ENCODE measurements at places on chromosomes 7 and 10.

GRCh38 chr10:10658172-10658785, 359.4 kb upstream of the CELF2 start:
- DNase-seq, result no peak

- peak; percentile 65 for DNase-seq
Measured at GRCh38 chr10:14327527-14327926, 3.2 kb downstream of the FRMD4A start.

GRCh38 chr10:124394583-124394982, 24.1 kb downstream of the OAT start:
- no peak for DNase-seq

DNA sequence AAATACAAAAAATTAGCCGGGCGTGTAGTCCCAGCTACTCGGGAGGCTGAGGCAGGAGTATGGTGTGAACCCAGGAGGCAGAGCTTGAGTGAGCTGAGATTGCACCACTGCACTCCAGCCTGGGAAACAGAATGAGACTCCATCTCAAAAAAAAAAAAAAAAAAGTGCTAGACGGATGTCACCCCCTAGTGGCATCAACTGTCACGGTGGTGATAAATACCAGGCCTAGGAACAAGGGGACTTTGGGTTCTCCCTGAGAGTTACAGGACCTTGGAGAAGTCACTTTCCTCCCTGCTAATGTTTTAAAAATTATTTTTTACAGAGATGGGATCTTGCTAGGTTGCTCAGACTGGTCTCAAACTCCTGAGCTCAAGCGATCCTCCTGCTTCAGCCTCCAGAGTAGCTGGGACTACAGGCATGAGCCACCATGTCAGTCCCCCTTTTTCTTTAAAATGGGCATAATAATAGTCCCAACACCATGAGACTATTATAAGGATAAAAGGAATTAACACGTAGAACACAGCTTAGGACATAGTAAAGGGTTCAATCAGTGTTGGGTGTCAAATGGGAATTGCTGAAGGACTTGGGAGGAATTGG, 2.6 kb upstream of the TMEM130 start:
- DNase-seq, result no peak

- no peak for DNase-seq
Measured at GRCh38 chr7:121157341-121157751, 168.8 kb downstream of the CPED1 start.

GRCh38 chr7:108073305-108074070, 56.7 kb downstream of the LAMB4 start:
- DNase-seq, result no peak

- DNase-seq, result no peak
Measured at GRCh38 chr7:121352323-121352722, 23.5 kb downstream of the WNT16 start.

- DNase-seq, result no peak
Measured at GRCh38 chr10:127883516-127883915, 9.2 kb downstream of the CLRN3 start.

DNA sequence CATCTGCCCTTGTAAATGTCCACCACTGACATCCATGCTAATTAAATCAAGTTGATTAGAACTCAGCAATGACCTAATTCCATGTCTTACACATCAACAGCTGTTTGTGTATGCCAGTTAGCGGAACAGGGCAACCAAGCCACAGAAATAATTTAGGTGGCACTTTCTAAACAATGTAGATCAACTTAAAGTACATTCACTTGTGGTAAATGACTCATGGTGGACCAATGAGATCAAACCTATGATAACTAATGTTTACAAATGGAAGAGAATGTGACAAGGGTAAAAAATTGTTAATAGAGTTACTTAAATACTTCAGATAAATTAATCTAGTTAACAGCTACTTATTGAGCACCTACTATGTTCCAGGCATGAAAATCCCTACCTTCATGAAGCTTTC, 63.1 kb upstream of the ICA1 start:
- no peak for DNase-seq

DNA sequence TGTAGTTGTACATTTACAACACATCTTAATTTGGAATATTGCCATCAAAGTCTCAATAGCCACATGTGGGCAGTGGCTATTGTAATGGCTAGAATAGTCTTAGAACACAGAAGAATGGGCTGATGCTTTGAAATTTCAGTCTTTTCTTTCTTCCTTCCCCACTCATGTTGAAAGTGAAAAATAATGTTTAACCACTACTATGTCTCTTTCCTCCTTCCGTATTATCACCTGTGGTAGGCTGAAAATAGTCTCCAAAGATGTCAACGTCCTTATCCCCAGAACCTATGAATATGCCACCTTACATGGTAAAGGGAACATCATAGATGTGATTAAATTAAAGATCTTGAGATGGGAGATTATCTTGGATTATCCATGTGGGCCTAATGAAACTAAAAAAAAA, 154.0 kb downstream of the SUGCT start:
- no peak for DNase-seq

DNA sequence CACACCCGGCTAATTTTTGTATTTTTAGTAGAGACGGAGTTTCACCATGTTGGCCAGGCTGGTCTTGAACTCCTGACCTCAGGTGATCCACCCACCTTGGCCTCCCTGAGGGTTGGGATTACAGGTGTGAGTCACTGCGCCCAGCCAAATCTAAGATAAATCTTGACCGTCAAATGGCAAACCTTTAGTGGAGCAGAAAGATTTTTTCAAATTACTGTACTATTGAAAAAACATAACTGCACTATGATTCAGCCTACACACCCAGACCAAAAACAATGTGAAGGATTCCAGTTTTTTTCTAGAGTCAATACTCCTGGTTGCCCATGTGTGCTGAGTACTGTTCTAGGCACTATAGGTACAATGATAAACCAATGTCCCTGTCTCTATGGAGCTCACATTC, 33.9 kb upstream of the SVIL start:
- DNase-seq, result no peak

GRCh38 chr10:60446851-60447250, 57.2 kb upstream of the ANK3 start:
- DNase-seq, result peak; percentile 26

DNA sequence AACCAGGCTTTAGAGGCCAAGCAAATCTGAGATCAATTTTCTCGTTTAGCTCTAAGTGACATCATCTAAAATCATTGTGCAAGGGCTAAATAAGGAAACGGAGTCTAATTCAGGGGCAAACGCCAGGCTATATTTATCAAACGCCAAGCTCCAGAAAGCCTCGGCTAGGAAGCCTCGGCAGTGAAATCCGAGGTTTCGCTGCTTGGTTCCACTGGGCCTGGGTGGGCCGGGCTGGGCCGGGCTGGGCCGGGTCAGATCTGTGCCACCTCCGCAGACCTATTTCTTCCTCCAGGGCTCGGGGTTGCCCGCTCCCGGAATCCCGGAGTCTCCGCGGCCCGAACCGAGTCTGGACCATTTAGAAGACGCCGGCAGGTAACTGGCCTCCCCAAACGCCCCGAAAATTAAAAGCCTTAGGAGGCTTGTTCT, 459 bp upstream of the FEZF1 start:
- DNase-seq, result peak; percentile 14

DNA sequence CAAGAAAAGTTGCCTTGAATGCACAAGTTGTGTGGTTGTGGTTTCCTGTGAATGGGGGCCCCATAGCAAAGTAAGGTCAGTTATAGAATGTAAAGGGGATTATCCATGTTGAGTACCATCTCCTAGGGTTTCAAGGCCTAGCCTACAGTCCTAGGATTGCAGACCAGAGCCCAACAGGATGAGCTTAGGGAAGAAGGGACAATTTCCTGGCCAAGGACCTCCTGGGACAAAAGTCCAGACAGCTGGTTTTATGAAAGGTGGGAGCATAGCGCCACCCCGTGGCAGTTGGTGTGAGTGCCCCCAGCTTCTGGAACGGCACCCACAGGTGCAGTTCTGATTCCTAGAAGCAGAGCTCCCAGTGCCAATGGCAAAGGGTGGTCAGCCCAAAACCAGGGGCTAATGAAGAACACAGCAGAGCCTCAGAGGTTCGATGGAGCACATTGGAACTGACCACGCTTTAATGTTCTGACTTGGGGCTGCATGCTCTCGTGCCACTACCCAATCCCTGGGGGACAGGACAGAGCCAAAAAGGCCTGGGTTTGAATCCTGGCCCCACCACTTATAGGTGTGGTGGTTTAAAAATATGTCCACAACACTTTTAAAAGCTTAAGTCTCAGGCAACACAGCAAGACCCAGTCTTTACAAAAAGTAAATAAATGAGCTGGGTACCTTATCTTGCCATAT, 25.8 kb upstream of the TMEM120A start:
- DNase-seq, result peak; percentile 37
